GM19239 (cell line): ENCODE measurements at places on chromosomes 11 and 22.

- no peak for DNase-seq
Measured at GRCh38 chr11:28701760-28702449, 593.7 kb downstream of the METTL15 start.

- peak; percentile 68 for DNase-seq
Measured at GRCh38 chr22:46613606-46614021, 6.6 kb upstream of the GRAMD4 start.

DNA sequence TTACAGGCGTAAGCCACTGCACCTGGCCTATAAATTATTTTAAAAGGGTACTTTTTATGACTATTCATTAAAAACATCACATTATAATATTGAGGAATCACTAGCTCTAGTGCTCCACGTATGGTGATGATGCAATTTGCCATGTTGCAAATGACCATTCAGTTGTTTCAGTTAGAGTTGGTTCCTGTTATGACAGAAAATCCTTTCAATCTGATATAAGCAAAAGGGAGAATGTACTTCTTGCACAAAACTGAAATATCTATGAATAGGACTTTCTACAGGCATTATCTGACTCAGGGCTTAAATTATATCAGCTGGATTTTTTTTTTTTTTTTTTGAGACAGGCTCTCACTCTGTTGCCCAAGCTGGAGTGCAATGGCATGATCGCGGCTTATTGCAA lies 45.6 kb upstream of the RRM1 start:
- no peak for DNase-seq

DNA sequence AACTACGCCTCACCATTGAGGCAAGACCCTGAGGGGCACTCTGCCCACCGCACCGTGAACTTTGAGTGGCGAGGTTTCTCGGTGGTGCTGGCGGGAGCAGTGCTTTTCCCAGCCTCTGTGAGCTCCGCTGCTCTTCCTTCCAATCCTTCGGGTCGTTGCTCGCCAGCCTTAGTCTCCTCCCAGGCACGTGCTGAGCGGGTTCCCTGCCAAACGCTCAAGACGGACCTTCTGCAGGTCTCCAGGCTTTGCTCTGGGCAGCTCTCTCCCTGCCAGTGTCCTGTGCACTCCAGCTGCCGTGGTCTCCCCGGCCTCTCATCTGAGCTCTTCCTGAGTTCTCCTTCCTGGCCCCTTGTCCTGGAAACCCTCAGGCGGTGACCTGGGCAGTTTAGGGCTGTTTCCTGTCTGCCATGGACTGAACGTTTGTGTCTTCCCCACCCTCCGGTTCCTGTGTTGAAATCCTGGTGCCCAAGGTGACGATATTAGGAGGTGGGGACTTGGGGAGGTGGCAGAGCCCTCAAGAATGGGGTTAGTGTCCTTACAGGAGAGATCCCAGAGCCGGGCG lies 11.2 kb upstream of the MUC6 start:
- no peak for DNase-seq

DNA sequence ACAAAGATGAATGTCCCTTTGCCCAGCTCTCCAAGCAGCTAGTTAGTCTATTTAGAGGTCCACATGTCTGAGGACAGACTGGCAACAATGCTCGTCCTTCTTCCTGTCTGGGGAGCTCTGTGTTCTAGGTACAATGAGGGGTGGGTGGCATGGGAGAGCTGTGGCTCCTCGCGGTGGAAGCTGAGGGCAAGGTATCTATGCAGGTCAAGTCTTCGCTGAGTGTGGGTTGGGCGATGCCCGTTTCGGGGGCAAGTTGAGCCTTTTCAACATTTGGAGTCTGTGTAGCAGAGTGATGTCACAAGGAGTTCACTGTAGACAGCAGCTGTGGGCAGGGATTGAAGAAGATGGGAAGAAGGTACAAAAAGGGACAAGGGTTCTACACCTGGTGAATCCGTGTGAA lies 163.2 kb downstream of the FEZ1 start:
- DNase-seq, result no peak
